Naive B cell (primary cell): ENCODE measurements at places on chromosomes 6 and 20.

DNA sequence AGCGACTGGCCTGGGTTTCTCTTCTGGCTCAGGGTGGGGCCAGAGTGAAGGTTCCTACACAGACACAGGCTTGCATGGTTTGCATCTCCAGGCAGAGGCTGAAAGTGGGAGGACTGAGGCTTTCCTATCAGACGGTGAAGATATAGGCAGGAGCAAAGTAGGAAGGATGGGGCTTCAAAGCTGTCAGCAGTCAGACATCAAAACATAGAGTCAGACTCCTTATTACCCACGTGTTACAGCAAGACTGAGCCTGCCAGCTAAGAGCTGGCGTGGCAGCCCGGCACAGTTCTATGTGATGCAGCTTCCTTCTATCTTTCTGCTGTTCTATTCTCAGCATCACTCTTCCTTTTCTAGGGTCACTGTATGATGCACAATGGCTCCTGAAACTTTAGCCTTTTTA, 445.1 kb downstream of the DOK5 start:
- DNase-seq, result no peak

DNA sequence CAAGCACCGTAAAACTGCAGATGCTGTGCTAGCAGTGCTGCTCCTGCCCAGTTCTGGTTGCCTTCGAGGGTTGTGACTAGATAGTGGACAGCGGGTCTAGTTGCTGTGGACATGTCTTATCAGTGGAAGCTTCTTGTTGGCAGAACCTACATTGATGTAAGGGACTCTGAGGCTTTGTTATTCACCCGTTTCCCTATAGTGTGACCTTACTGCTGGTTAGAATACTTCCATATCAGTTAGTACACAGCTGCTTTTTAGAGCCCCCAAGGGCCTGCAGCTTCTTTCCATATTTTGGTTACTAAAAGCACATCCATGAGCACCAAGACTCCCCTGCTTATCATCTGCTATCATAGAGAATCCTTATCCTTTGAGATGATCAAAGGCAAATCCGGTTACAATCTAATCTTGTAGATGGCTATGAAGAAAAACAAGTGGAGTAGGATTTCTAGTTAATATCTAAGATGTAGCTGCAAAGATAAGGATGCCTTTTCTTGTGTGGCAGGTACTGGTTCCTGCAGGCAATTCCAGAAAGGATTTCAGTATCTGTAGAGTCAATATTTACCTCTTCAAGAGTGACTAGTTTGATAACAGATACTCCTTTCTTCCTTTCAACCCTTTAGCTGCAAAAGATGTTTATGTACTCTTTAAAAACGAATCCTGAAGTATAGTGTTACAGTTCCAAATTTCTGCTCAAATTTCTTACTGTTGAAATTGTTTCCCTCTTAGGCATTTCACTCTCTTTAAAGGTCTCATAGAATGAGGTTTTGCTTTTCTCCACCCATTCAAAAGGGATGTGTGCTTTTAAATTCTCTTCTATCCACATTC, 163.6 kb downstream of the JARID2 start:
- no peak for DNase-seq

GRCh38 chr20:37699202-37699601, 5.4 kb downstream of the CTNNBL1 start:
- DNase-seq, result no peak

GRCh38 chr20:53448875-53449274, 144.8 kb downstream of the ZNF217 start:
- no peak for DNase-seq

GRCh38 chr6:16421462-16421960, 183.1 kb downstream of the GMPR start:
- no peak for DNase-seq

GRCh38 chr20:36728986-36729385, 16.9 kb downstream of the NDRG3 start:
- DNase-seq, result no peak

DNA sequence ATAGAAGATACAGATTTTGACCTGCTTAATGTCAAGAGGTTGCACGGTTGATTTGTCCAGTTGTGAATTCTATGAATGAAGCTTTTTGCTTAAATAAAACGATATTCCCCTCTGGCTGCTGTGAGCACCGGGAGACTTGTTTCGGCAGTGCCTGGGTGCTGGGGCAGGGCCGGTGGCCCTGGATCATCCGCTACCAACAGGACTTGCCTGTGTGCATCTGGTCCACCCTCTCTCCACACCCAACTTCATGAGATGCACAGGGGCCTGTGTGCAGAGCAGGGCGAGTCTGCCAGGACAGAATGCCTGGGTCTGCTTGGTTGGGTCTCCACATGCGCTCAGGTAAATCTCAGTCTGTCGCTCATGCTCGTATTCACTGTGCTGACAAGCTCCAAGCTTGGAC, 65.5 kb downstream of the TSHZ2 start:
- no peak for DNase-seq

DNA sequence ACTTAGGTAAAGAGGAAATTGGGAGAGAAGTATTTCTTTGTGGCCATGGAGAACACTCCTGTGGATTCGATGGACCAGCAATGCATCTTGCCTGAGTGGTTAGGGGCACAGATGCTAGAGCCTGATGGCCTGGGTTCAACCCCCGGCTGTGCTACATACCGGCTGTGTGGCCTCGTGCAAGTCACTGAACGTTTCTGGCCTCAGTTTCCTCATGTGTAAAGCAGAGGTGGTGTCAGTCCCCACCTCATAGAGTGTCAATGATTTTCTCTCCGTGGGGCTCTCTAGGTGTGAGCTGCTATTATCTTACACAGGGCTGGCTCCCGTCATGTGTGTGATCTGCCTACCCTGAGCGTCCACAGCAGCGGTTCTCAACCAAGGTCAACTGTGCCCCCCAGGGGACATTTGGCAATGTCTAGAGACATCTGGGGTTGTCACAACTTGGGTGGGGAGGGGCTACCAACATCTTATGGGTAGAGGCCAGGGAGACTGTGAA, 50.0 kb upstream of the PTPN1 start:
- DNase-seq, result no peak

- no peak for DNase-seq
Measured at GRCh38 chr20:3246682-3247081, 7.7 kb upstream of the SLC4A11 start.
